T-helper 2 cell treated with Interferon-gamma antibody and Interleukin-4, amounts not matched to agents 5 μg/mL and 100 μg/mL, for 36 hours (primary cell): ENCODE measurements at places on chromosomes 3 and 15.

DNA sequence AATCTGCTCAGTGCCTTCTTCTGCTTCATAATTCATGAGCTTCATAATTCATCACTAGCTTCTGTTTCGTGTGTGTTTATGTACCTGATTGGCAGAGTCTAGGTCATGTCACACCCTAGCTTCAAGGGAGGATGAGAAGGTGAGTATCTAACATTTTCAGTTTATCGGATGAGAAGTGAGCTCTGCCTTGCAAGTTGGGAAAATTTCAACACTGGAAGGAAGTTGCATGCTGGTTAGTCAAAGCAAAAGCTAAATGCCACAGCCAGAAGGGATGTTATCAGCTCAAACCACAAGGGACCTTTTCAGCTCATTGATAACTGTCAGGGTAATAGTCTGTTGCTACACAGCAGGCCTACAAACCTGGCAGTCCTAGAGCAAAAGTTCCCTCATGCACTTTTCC, 7.3 kb upstream of the TNFSF10 start:
- DNase-seq: peak; percentile 66

- no peak for DNase-seq
Measured at GRCh38 chr15:78398076-78398825, 39.8 kb upstream of the IREB2 start.

DNA sequence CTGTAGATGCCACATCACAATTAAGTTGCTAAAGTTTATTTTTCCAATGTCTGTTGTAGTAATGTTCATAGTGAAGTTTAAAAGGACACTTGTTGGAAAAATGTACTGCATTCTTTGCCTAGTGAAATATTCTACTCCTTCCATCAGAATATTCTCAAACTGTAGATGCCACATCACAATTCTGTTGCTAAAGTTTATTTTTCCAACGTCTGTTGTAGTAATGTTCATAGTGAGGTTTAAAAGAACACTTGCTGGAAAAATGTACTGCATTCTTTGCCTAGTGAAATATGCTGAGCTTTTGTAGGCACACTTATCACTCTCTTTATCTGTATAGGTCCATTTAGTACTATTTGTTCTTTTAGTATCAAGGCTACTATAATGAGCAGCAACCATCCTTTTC, 836.1 kb downstream of the NAALADL2 start:
- DNase-seq: no peak

DNA sequence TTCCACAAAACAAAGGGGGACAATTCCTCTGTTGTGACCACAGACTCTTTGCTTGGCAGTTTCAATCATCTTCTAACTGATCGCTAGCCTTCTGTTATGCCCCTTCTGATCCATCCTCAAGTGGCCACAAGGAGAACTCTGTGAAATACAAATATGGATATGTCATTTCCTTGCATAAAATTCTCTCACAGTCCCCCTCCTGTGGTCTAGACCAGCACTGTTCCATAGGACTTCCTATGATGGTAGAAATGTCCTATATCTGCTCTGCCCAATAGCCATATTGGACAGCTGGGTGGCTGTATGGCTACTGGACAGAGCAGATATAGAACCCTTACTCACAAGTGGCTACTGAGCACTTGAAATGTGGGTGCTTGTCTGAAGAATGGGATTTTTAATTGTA, 25.9 kb upstream of the SNRK start:
- DNase-seq: no peak

- no peak for DNase-seq
Measured at GRCh38 chr15:70680817-70681216, 82.5 kb downstream of the UACA start.

- no peak for DNase-seq
Measured at GRCh38 chr15:94403331-94403730, 172.0 kb downstream of the MCTP2 start.

- DNase-seq: no peak
Measured at GRCh38 chr3:38314764-38315487, 31.7 kb upstream of the XYLB start.

DNA sequence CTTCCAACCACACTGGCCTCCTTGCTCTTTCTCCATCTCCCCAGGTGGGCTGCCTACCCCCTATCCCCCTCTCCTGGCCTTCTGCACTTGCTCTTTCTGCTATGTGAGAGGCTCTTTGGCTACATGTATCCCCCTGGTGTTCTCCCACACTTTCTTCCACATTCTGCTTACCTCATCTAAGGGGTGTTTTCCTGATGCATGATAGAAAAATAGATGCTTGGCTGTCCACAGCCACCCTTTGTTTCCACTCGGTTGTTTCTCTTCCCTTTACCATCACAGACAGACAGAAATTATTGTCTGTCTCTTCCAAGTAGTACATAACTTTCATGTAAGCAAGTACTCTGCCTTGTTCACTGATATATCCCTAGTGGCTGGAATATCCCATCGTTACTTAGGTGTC, 39.2 kb downstream of the MCTP2 start:
- no peak for DNase-seq

DNA sequence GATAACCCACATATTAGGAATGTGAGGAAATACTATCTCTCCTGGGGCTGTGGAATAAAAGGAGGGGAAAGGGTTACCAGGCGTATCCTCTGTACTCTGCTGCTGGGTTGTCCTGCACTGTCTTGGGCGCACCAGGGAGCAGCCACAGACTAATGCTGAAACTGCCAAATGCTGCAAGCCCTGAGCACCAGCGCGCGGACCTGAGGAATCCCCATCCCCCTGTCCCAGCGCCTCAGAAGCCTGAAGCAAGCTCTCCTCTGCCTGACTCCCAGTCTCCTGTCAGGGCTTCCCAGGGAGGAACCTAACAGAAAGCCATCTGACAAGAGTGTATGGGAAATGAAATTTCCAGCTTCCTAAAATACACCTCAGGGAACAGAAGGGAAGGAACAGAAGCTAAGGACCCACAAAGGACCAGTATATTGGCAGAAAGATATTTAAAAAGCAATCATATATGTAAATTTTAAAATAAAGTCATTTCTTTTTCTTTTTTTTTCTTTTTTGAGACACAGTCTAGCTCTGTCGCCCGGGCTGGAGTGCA, 158.3 kb upstream of the C2CD4B start:
- no peak for DNase-seq

- no peak for DNase-seq
Measured at GRCh38 chr3:100053951-100054620, 60.2 kb downstream of the FILIP1L start.

GRCh38 chr15:77985031-77985930, 92.2 kb downstream of the TBC1D2B start:
- no peak for DNase-seq

- no peak for DNase-seq
Measured at GRCh38 chr3:11629716-11630115, 14.0 kb downstream of the VGLL4 start.

DNA sequence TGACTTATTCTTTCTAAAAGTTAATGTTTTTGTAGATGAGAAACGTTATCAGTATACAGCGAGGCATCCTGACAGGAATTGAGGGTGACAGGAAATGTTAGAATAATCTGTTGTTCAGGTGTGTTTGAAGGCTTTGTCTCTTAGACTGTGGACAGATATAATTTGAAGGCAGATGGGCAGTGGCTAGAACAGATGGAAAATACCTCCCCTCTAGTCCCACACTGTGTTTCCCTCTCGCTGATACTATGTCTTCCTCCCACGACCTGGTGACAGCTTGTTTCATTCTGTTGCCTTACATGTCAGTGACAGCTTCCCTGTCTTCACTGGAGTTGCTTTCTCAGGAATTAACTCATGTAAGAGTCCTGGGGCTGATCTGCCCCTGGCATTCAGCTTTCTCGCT, 125.3 kb downstream of the MYRIP start:
- no peak for DNase-seq
